ENCODE measurements at places on chromosomes 7 and 10. TPM values are rescaled to one million over a fixed set of nuclear protein-coding genes. Genes with fewer than 3 reads are reported as not detected.

The KCNMA1 gene
- 3.9 TPM for total RNA-seq

The MRPS17 gene
- total RNA-seq, result 16.6 TPM

The HTR5A gene
- not detected for total RNA-seq

The LRRN3 gene
- not detected for total RNA-seq

The RELN gene
- not detected for total RNA-seq

The ATG9B gene
- total RNA-seq, result 0.18 TPM

The PLCE1 gene
- total RNA-seq, result 0.11 TPM

The LAMTOR4 gene
- total RNA-seq, result 131 TPM

The ANKRD26 gene
- total RNA-seq, result 7.9 TPM

The LBX1 gene
- total RNA-seq, result not detected

The PKD2L1 gene
- total RNA-seq, result not detected

The FAM237B gene
- not detected for total RNA-seq

The CPA4 gene
- total RNA-seq, result 65.2 TPM

The ATRNL1 gene
- 0.07 TPM for total RNA-seq

The PVRIG gene
- total RNA-seq, result not detected

The ANKRD61 gene
- total RNA-seq, result 0.28 TPM

The SLC13A4 gene
- total RNA-seq, result 0.14 TPM

The TUBAL3 gene
- 1.1 TPM for total RNA-seq

The ANKRD1 gene
- total RNA-seq, result not detected

The OR2A7 gene
- total RNA-seq, result 11.6 TPM

The GRM3 gene
- total RNA-seq, result not detected

The ACTR3C gene
- total RNA-seq, result 2.9 TPM

The MOSPD3 gene
- 11.7 TPM for total RNA-seq

The TAC1 gene
- total RNA-seq, result not detected

The EGR2 gene
- total RNA-seq, result 0.03 TPM

The RASA4B gene
- 0.53 TPM for total RNA-seq

The FAM180A gene
- 2.6 TPM for total RNA-seq

The TMEM273 gene
- not detected for total RNA-seq

The MKI67 gene
- 72.8 TPM for total RNA-seq

The PHF14 gene
- total RNA-seq, result 17.8 TPM

The TSPAN12 gene
- total RNA-seq, result 1.1 TPM

The LRRC17 gene
- 0.27 TPM for total RNA-seq

The C10orf120 gene
- total RNA-seq, result not detected

The BICC1 gene
- total RNA-seq, result 2.0 TPM

The GIMAP2 gene
- 0.25 TPM for total RNA-seq

The LRRC61 gene
- 8.6 TPM for total RNA-seq

The KCNH2 gene
- not detected for total RNA-seq

The GPRIN2 gene
- total RNA-seq, result 0.58 TPM

The RBM17 gene
- 65.9 TPM for total RNA-seq

The RNF133 gene
- not detected for total RNA-seq

The PLAC9 gene
- total RNA-seq, result not detected

The CBX3 gene
- total RNA-seq, result 180 TPM

The TMEM106B gene
- total RNA-seq, result 33.1 TPM

The CHAT gene
- total RNA-seq, result not detected
